Neural progenitor cell (in vitro differentiated cells): ENCODE measurements at places on chromosomes 3 and 15. TPM values are rescaled to one million over a fixed set of nuclear protein-coding genes. Genes with fewer than 3 reads are reported as not detected.

GRCh38 chr3:155747286-155747945, 2.5 kb upstream of the PLCH1 start:
- peaks cover 62% of the 10 kb centered on the region for H3K4me1 ChIP-seq
- H3K4me3 ChIP-seq: peak overlapping the region; percentile 93
- no peaks in the 10 kb centered on the region for H3K27me3 ChIP-seq
- no peaks in the 10 kb centered on the region for H3K36me3 ChIP-seq
- peak; percentile 63 for DNase-seq
- no peak overlapping the region for H3K27ac ChIP-seq

- no peaks in the 10 kb centered on the region for H3K27me3 ChIP-seq
- no peaks in the 10 kb centered on the region for H3K36me3 ChIP-seq
Measured at GRCh38 chr3:140292170-140292569, 357.2 kb downstream of the CLSTN2 start.

DNA sequence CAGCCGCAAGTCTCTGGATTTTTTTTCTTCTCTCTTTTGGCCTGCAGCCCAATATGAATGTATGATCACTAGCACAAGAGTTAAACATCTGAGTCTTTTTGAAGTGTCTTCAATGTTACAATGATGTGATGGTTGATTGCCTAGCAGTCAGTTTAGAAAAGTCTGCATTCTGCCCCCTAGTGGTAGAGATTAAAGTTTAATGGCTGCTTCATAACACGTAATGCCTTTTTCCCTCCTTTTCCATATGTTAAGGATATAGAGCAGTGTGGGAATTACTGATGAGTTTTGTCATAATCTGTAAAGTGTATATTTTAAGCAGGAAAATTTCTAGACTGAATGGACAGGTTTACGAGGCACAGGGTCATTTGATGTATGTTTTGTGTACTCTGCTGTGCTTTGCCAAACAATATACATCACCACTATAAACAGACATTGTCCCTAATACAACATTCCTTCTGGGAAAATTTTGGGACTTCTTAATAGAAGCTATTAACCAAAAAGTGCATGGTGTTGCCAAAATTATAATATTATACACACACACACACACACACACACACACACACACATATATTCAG, 1038.5 kb upstream of the NR2F2 start:
- no peak overlapping the region for H3K4me3 ChIP-seq
- H3K27me3 ChIP-seq: no peaks in the 10 kb centered on the region
- no peak overlapping the region for H3K27ac ChIP-seq
- DNase-seq: peak; percentile 58
- H3K4me1 ChIP-seq: peaks cover 42% of the 10 kb centered on the region

DNA sequence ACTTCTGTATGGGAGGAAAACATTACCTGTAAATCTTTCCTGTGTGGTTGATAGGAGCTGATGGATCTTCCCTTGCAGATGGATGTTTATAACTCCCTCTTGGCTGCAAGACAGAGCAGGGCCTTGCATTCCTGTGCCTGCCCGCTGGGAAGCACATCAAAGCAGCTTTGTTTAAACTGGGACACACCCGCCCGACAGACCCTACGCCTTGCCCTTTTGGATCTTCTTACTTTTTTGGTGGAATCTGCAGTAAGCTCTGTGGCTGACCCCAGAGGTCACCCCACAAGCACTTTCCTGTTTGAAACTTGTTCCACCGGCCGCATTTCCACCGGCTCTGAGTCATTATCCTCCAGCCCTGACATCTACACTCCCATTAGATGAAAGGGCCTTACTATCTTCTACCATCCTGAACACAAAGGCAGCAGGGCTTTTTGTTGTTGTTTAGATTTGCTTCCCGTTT, 244.1 kb upstream of the STT3B start:
- H3K36me3 ChIP-seq: no peaks in the 10 kb centered on the region
- no peak overlapping the region for H3K27ac ChIP-seq
- H3K27me3 ChIP-seq: no peaks in the 10 kb centered on the region
- no peak overlapping the region for H3K4me3 ChIP-seq

DNA sequence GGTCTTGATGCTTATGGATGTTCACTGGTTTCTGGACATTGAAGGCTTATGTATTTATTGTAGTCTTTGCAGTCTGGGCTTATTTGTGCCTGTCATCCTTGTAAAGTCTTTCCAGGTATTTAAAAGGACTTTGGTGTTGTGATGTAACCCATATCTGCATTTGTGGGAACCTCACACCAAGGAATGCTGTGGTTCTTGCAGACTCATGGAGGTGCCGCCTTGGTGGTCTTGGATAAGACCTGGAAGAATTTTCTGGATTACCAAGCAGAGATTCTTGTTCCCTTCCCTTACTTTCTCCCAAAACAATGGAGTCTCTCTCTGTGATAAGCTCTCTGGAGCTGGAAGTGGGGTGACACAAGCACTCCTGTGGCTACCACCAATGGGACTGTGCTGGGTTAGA, 363.5 kb upstream of the NECTIN3 start:
- no peak overlapping the region for H3K4me3 ChIP-seq
- H3K27ac ChIP-seq: no peak overlapping the region
- H3K4me1 ChIP-seq: no peaks in the 10 kb centered on the region
- no peaks in the 10 kb centered on the region for H3K36me3 ChIP-seq
- H3K27me3 ChIP-seq: no peaks in the 10 kb centered on the region

DNA sequence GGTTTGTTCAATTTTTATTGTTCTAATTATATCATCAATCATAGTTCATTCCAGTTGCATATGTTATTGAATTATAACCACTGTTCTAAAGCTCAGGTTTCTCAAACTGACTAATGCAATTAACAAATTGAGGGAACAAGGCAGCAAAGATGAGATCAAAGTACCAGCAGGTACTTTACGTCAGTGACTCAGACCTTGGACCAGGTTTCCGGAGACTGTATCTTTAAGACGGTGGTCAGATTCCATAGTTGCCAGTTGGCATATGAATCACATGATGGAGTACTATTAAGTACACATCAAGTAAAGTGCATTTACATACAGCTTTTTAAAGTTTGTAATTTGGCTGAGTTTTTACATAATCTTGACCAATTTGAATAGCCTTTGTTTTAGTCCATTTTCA, 583.6 kb upstream of the ROBO2 start:
- H3K27me3 ChIP-seq: no peaks in the 10 kb centered on the region
- no peak overlapping the region for H3K4me3 ChIP-seq
- no peaks in the 10 kb centered on the region for H3K4me1 ChIP-seq
- no peak overlapping the region for H3K27ac ChIP-seq
- H3K36me3 ChIP-seq: no peaks in the 10 kb centered on the region

GRCh38 chr3:149610351-149611105, 47.3 kb downstream of the WWTR1 start:
- no peaks in the 10 kb centered on the region for H3K36me3 ChIP-seq
- DNase-seq: no peak
- no peaks in the 10 kb centered on the region for H3K27me3 ChIP-seq
- peak overlapping the region; percentile 61 for H3K27ac ChIP-seq
- H3K4me1 ChIP-seq: peaks cover 17% of the 10 kb centered on the region

The OR4F6 gene
- total RNA-seq: not detected in 2 replicates

The LRRIQ4 gene
- total RNA-seq: not detected in 2 replicates

The CACNA2D3 gene
- 0.43 TPM in 1 of 2 replicates, not detected in the other for total RNA-seq

DNA sequence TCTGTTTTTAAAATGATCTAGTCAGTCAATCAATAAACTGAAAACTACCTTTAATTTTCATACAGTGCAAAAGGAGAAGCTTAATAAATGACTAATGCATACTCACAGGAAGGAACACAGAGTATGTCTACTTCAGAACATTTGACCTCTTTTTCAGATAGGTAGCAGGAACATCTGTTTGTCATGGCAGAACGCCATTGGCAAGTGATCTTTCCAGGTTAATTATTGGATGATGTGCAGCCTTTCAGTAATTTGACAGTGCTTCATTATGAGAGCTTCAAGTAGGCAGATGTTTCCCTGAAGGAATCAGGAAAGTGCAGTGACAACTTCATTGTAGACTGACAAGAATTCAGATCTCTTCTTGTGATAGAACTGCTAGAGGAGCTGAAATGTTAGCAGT, 325.0 kb downstream of the OTOL1 start:
- H3K4me3 ChIP-seq: no peak overlapping the region
- H3K27ac ChIP-seq: no peak overlapping the region
- no peak for DNase-seq
- H3K27me3 ChIP-seq: no peaks in the 10 kb centered on the region
- no peaks in the 10 kb centered on the region for H3K36me3 ChIP-seq

GRCh38 chr3:150449169-150449721, 41.1 kb downstream of the TSC22D2 start:
- no peaks in the 10 kb centered on the region for H3K27me3 ChIP-seq
- no peaks in the 10 kb centered on the region for H3K36me3 ChIP-seq

- no peak for DNase-seq
- H3K4me1 ChIP-seq: no peaks in the 10 kb centered on the region
- H3K36me3 ChIP-seq: no peaks in the 10 kb centered on the region
- H3K27me3 ChIP-seq: no peaks in the 10 kb centered on the region
- H3K4me3 ChIP-seq: no peak overlapping the region
Measured at GRCh38 chr15:42289166-42289565, 15.9 kb upstream of the TMEM87A start.

The CPLX3 gene
- total RNA-seq: not detected in 2 replicates

DNA sequence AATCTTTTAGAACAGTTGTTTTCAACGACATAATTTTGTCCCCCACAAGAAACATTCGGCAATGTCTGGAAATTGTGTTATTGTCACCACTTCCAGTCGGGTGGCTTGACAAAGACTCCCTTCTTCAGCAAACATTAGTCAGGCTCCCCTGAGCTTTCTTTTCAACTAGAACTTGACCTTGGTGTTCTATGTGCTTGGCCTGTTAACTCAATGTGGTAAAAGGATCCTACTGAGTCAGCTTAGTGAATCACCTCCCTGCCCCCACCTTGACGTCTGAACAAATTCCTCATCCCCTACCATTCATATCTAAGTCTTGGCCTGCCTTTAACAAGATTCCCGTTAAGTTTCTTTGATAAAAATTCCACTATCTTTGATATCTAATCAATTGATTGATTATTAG, 465.0 kb upstream of the ROBO1 start:
- no peak overlapping the region for H3K27ac ChIP-seq
- peaks cover 7% of the 10 kb centered on the region for H3K4me1 ChIP-seq
- H3K27me3 ChIP-seq: no peaks in the 10 kb centered on the region
- DNase-seq: no peak
- no peaks in the 10 kb centered on the region for H3K36me3 ChIP-seq

DNA sequence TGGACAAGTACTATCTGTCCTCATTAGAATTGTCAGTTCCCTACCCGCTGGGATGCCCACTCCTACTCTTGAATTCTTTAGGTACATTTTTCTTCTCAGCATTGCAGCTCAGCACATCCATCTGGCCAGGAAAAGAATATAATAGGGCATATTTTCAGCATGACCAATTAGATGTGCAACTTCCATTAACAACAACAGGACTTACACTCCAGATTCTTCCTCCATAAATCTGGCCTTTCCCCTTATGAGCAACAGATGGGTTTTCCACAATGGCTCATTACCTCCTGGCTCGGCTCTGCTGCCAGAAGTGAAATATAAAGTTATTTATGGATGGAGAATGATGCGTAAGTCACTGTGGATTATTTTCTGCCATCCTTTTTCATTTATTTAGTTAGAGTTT, 443.8 kb upstream of the TGFBR2 start:
- no peak overlapping the region for H3K4me3 ChIP-seq
- H3K27ac ChIP-seq: no peak overlapping the region
- H3K27me3 ChIP-seq: no peaks in the 10 kb centered on the region
- no peak for DNase-seq
- H3K36me3 ChIP-seq: no peaks in the 10 kb centered on the region
- peaks cover 3% of the 10 kb centered on the region for H3K4me1 ChIP-seq

- H3K36me3 ChIP-seq: no peaks in the 10 kb centered on the region
- H3K4me3 ChIP-seq: no peak overlapping the region
- no peaks in the 10 kb centered on the region for H3K27me3 ChIP-seq
- DNase-seq: no peak
Measured at GRCh38 chr3:191148131-191148530, 50.9 kb upstream of the OSTN start.

- no peaks in the 10 kb centered on the region for H3K4me1 ChIP-seq
- H3K27me3 ChIP-seq: no peaks in the 10 kb centered on the region
- no peaks in the 10 kb centered on the region for H3K36me3 ChIP-seq
- no peak overlapping the region for H3K4me3 ChIP-seq
- H3K27ac ChIP-seq: no peak overlapping the region
Measured at GRCh38 chr3:193095366-193095765, 145.7 kb upstream of the PLAAT1 start.
